Activated CD4-positive, alpha-beta T cell treated with anti-CD3 and anti-CD28 coated beads for 36 hours (primary cell): ENCODE measurements at places on chromosomes 1 and 21. TPM values are rescaled to one million over a fixed set of nuclear protein-coding genes. Genes with fewer than 3 reads are reported as not detected.

ISG20L2 gene
- total RNA-seq, result 48.4 TPM

GRCh38 chr1:174916846-174917245 is 82.9 kb upstream of the CACYBP start:
- DNase-seq, result no peak

DNA sequence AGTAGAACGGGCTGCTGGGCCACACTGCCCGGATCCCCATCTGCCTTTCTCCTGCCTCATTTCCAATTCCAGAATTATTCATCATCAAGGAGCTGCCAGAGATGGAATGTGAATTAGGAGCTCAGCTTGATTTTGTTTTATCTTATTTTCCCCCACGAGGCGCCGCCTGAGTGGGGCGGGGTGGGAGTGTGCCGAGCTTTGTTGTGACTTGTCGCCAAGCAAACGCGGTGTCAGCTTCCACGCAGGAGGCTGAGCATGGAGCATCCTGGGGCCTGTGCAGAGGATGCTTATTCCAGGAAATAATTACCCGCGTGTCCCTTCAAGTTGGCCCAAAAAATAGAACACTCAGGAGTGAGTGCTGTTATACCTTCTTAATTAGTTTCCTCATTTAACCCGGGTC is 91.2 kb downstream of the HMGB4 start:
- DNase-seq, result no peak

FAM163A gene
- not detected for total RNA-seq

DNA sequence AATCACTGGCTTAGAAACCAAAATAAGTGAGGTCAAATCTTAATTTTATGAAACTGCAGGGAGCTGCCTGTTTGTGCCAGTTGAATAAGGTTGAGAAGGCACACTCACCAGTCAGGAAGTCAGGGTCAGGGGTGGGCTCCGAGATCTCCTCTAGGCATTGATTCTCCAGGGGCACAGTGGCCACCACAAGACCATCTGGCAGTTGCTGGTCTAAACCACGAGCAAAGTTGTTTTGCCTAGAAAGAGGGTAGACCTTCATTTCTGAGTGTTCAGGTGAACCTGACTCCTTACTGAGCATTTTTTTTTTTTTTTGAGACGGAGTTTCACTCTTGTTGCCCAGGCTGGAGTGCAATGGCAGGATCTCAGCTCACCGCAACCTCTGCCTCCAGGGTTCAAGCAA is 220.7 kb downstream of the ASTN1 start:
- no peak for DNase-seq

NPPA gene
- not detected for total RNA-seq

DNA sequence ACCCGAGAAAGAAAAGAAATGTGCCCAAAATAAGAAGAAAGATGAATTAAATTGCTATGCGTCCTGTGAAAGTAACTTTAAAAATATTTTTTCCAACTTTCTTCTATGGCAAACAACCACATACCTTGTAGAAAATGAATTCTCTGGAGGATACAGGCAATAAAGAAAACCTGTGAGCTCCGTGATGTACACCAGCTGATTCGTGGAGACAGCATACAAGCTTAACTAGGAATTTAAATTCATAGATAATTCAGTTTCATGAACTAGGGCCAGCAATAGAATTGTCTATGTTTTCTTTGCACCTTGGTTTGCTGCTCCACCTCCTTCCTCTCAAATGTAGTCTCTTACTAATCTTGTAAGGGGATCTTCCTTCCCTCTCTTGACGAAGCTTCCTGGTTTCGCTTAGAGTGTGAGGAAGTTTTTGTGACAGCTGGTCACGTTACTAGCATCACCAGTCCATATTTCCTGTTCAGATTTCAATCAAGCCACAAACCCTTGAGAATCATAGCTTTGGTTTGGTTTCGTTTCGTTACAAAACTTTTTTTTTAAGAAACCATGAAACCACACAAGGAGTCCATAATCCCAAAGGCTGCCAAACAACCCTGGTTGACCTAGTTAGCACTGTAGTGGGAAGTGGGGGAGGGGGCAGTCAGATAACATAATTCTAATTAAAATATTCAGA is 35.8 kb downstream of the GREM2 start:
- DNase-seq, result peak; percentile 8

GRCh38 chr1:8031176-8031785 is 5.2 kb upstream of the ERRFI1 start:
- peak; percentile 29 for DNase-seq

GRCh38 chr1:186659890-186660341 is 20.3 kb downstream of the PTGS2 start:
- DNase-seq, result no peak

DNA sequence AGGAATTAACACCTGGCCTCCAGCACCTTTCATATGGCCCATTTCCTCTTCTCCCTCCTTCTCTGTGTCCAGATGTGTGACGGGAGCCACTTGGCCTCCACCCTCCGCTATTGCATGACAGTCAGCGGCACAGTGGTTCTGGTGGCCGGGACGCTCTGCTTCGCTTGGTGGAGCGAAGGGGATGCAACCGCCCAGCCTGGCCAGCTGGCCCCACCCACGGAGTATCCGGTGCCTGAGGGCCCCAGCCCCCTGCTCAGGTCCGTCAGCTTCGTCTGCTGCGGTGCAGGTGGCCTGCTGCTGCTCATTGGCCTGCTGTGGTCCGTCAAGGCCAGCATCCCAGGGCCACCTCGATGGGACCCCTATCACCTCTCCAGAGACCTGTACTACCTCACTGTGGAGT is 5.6 kb downstream of the TMEM61 start:
- no peak for DNase-seq

DNA sequence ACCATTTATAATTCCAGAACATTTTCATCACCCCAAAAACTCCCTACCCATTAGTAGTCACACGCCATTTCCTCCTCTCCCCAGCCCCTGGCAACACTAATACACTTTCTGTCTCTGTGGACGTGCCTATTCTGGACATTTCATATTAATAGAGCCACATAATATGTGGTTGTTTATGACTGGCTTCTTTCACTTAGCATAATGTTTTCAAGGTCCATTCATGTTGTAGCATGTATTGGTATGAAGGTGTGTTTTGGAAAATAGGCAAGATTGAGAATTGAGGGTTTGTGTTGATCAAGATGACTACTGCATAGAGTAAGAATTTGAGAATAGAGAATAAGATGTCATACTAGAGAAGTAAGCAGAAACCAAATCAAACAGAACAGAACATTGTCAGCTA is 67.5 kb downstream of the ZFYVE9 start:
- DNase-seq, result no peak

- peak; percentile 75 for DNase-seq
These were observed 24.8 kb upstream of the RNF19B start for GRCh38 chr1:32989160-32990050.
